Stimulated activated CD8-positive, alpha-beta memory T cell treated with anti-CD3 and anti-CD28 coated beads, Interleukin-15, amount 100 ng/mL, for 24 hours (primary cell): ENCODE measurements at places on chromosomes 1 and 21.

- no peak for DNase-seq
Measured at GRCh38 chr1:63663301-63663700, 70.1 kb downstream of the PGM1 start.

DNA sequence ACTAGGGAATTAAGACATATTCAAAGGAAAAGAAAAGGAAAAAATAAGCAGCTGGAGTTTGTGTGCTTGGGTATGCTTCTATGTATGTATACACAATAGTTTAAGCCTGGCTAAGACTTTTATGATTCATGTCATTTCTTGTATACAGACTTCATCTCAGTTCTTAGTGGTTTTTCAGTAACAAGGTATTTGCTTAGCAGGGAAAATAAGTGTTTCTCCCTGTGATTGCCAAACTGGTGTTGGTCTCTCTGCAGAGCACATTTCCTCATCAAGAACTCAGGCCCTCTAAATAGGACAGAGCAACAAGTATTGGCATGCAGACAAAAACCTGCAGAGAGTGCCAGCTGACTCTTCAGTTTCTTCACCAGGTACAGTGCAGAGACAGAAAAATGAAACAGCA, 484.4 kb upstream of the ZRANB2 start:
- no peak for DNase-seq

GRCh38 chr1:81577004-81577697, 223.6 kb upstream of the ADGRL2 start:
- no peak for DNase-seq

DNA sequence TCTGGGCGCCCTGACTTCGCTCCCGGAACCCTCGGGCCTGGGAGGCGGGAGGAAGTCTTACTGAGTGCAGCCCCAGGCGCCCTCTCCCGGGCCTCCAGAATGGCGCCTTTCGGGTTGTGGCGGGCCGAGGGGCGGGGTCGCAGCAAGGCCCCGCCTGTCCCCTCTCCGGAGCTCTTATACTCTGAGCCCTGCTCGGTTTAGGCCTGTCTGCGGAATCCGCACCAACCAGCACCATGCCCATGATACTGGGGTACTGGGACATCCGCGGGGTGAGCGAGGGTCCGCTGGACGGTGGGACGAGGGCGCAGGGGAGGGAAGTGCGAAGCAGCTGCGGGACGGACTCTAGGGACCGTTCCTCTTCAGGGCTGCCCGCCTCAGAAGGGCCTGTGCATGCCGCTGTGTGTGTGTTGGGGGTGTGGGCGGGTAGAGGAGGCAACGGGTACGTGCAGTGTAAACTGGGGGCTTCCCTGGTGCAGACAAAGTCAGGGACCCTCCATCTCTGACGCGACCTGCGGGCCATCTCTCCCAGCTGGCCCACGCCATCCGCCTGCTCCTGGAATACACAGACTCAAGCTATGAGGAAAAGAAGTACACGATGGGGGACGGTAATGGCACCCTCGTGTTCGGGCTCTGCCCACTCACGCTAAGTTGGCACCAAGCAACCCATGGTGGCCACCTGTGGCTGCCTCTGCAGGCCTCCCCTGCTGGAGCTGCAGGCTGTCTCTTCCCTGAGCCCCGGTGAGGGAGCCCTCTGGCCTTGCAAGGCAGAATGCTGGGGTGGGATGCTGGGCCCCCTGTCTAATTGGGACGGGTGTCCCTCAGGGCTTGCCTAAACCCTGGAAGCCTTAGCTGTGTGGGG, at the start of gene GSTM1:
Gene GSTM1 (plus strand): TSS at position 177 of the 859 bp plus-strand sequence. CDS start 57 bp downstream, at position 234.
- DNase-seq: no peak

GRCh38 chr1:33183306-33183705, 1.5 kb upstream of the TRIM62 start:
- no peak for DNase-seq

DNA sequence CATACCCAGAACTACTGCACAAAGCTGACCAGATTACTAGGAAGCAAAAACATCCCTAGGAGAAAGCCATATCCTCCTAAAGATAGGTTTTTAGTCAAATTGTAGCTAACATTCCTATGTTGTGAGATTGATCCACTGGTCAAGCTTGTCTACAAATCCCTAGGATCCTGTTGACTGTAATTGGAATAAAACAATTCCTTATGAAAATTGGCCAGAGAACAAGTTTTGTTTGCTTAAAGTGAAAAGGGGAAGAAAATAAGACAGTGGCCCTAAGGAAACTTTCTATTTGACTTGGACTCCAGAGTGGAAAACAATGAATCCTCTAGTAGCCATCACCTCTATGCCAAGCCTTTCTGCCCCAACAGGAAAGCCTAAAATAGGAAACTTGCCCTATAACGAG, 645.2 kb upstream of the USP24 start:
- DNase-seq: no peak

DNA sequence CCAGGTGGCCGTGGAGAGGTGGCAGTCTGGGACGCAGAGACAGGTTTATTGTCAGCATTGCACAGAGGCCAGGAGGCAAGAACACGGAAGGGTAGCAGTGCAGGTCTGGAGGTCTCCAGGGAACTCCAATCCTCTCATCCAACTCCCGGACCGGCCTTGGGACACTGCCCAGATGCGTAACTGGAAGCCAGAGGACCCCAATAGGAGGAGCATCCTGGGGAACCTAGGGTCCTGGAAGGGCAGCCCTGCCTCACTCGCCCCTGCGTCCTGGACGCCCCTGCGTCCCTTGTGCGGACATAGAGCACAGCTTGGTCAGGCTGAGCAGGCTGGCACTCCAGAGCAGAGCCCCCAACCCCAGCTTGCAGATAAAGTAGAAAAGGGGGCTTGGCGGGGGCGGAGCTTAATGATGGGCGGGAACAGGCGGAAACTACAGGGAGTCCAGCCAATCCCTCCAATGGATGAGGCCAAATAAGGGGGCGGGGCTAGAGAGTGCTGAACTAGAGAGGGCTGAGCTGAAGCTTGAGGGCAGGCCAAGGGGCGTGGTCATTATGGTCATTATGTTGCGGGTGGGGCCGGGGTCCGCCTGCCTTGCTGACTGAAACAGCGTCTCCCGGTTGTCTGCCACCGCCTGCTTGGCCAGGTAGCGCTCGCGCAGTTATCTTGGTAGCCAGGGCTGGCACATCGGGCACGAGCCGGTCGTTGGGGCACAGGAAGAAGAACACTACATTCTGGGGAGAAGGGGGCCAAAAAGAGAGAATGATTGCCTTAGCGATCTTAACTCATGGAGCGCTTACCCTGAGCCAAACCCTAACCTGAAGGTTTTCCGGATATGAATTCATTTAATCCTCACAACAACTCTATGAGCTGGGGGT, 3.7 kb upstream of the ARHGEF19 start:
- DNase-seq: no peak

GRCh38 chr1:47182676-47183235, 7.1 kb downstream of the PDZK1IP1 start:
- DNase-seq: no peak

- no peak for DNase-seq
Measured at GRCh38 chr1:1755852-1756251, 22.4 kb downstream of the NADK start.

DNA sequence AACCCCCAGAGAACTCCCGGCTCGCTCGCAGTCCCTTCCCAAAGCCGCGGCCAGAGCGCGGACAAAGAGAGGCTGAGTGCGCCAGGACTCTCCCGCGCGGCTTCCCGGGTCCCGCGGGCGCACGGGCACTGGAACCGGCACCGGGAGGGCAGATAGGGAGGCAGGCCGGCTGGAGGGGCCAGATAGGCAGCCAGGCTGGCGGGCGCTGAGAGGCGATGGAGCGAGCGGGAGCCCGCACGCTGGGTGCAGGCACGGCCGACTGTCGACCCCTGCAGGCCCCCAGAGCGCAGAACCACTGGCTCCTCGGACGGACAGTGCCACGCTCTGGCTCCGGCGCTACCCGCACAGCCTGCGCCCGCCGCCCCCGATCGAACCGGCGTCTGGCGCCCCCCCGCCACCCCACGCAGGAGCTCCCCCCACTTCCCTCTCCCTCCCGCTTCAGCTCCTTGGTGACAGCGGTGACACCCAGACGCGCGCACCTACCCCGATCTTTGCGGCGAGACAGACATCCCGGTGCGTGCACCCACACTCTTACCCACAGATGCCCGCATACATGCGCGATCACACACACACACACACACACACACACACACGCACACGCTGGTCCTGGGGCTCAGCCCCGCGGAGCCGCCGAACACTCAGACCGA, 534 bp downstream of the SLC6A9 start:
- DNase-seq: no peak

GRCh38 chr1:215636258-215636965, 69.3 kb downstream of the KCTD3 start:
- DNase-seq: no peak

DNA sequence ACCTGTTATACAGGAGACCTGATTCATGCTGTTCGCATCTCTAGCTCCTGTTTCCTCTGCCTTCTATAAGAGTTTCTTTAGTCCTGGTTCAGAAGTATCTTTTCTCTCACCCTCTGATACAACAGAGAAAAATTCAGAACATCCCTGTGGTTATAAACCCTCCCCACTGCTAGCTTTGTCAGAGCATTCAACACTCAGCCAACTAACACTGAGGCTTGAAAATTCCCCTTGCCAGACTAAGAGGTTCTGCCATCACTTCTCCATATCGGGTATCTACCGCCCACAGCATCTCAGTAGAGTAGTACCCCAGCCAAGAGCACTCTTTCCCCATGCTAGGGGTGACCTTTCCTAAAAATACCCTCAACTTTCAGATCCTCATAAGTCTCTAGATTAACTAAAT, 19.6 kb upstream of the PIK3R3 start:
- DNase-seq: no peak

DNA sequence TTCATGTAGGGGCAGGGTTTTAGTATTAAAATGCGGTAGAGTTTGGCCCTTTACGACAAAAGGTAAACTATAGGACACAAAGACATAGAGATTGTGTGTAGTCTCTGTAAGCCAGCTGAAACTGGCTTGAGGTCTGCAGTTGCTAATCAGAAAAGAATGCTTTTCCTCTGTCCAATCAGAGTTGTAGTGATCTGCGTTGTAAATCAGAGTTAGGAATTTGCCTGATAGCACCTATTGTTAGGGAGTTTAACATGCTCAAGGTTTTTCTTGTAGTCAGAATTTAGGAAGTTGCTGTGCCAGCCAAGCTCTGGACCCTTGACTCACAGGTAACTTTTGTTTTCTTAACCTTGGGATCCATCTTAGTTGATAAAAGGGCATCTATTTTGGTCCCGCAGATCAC, 61.2 kb upstream of the VTCN1 start:
- no peak for DNase-seq

GRCh38 chr21:15943009-15943666, 213.4 kb downstream of the USP25 start:
- no peak for DNase-seq

DNA sequence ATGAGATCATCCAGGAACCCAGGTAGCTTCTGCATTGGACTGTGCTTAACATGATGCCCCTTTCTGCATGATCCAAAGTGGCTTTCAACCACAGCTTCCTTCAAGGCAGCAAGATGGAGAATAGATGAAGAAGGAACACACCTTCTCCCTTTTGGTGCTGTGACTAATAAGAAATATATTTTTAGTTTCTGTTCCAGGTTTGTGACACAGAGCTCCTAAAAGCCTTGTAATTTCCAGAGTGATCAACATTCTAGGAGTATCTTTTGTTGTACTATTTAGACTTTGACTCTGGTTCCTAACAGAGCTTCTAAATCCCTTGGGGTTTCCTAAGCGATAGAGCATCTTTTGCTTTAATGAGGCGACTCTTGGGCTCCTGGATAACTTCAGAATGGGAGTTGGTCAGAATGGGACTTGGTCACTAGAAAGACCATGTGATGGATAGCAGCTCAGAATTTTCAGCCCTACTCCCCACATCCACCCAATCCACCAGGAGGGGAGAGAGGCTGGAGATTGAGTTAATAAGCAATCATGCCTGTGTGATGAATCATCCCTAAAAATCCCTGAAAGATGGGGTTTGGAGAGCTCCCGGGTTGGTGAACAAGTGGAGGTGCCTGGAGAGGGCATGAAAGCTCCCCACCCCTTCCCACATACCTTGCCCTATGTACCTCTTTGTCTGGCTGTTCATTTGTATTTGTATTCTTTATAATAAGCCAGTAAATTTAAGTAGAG, 134.8 kb downstream of the FGGY start:
- DNase-seq: no peak

- no peak for DNase-seq
Measured at GRCh38 chr1:47688461-47689296, 250.8 kb downstream of the FOXD2 start.

GRCh38 chr1:244400974-244401373, 50.7 kb downstream of the ADSS2 start:
- no peak for DNase-seq

DNA sequence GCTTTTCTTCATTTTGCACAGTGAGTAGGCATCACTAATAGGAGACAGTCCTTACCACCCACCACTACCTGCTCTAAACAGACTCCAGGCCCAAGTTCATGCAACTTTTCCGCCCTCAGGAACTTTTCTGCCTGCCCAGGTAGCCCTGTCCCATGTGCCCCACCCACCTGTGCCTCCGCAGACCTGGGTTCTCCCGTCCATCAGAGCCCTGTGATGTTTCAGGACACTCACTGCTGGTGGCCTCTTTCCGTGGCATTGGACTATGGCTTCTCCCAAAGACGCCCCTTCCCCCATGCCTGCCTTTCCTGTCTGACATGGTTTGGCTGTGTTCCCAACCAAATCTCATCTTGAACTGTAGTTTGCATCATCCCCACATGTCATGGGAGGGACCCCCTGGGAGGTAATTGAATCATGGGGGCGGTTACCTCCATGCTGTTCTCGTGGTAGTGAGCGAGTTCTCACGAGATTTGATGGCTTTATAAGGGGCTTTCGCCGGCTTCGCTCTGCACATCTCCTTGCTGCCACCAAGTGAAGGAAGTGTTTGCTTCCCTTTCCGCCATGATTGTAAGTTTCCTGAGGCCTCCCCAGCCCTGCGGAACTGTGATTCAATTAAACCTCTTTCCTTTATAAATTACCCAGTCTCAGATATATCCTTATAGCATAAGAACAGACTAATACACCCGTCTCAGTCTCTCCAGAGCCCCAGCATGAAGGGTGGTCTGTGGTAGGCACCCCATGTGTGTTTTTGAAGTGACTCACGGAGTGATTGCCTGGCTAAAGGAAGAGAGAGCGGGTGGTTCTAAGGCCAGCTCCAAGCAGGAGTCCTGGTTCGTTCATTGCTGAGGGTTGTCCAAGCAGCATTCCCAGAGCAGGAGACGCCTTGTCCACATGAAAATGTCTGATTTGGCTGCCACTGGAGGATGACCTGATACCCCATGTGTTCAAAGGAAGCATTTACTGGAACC, 86.0 kb upstream of the ZBTB40 start:
- no peak for DNase-seq
